Activated naive CD4-positive, alpha-beta T cell treated with anti-CD3 and anti-CD28 coated beads for 36 hours (primary cell): ENCODE measurements at places on chromosomes 7 and 10. TPM values are rescaled to one million over a fixed set of nuclear protein-coding genes. Genes with fewer than 3 reads are reported as not detected.

DNA sequence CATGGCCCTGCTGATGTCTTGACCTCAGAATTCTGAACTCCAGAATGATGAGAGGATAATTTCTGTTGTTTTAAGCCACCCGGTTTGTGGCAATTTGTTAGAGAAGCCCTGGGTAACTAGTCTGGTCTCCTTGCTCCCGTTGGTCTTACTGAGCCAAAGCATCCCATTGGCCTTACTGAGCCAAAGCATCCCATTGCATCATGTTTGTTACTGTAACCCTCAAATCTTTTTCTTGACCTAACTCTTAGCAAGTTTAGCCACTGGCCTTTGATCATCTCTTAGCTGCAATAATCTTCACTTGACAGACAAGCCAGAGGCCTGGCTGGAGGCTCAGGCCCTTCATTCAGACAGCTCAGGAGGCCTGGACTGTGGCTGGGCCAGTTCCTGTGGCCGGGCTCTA is 21.8 kb downstream of the TBXAS1 start:
- DNase-seq: no peak

GRCh38 chr10:116785282-116785681 is 42.9 kb upstream of the HSPA12A start:
- DNase-seq: no peak

- DNase-seq: no peak
Measured at GRCh38 chr7:134856691-134857090, 77.3 kb downstream of the CALD1 start.

The EN2 gene
- not detected for total RNA-seq

The AKR1C3 gene
- 0.47 TPM for total RNA-seq

- no peak for DNase-seq
Measured at GRCh38 chr7:5170251-5170650, 19.8 kb upstream of the WIPI2 start.

DNA sequence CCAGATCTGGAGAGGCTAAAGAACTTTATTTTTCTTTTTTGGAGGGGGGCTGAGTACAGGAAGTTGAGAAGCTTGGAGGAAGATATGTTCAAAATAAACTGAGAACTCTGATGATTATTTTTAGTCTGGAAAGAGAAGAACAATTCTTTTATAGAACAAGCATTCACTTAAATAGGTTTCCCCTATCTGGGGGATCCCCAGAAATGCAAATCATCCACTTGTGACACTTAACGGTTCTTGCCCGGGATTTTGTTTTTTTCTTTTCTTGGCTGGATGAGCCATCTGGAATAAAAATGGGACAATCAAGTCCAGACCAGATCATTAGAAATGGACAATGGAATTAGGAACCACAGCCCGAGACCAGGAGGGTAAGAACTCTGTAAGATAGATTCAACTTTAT is 95.9 kb upstream of the EGR2 start:
- DNase-seq: no peak

The HGF gene
- not detected for total RNA-seq

- DNase-seq: peak; percentile 25
Measured at GRCh38 chr7:151850491-151851124, 26.3 kb downstream of the PRKAG2 start.

The PDE6C gene
- not detected for total RNA-seq

DNA sequence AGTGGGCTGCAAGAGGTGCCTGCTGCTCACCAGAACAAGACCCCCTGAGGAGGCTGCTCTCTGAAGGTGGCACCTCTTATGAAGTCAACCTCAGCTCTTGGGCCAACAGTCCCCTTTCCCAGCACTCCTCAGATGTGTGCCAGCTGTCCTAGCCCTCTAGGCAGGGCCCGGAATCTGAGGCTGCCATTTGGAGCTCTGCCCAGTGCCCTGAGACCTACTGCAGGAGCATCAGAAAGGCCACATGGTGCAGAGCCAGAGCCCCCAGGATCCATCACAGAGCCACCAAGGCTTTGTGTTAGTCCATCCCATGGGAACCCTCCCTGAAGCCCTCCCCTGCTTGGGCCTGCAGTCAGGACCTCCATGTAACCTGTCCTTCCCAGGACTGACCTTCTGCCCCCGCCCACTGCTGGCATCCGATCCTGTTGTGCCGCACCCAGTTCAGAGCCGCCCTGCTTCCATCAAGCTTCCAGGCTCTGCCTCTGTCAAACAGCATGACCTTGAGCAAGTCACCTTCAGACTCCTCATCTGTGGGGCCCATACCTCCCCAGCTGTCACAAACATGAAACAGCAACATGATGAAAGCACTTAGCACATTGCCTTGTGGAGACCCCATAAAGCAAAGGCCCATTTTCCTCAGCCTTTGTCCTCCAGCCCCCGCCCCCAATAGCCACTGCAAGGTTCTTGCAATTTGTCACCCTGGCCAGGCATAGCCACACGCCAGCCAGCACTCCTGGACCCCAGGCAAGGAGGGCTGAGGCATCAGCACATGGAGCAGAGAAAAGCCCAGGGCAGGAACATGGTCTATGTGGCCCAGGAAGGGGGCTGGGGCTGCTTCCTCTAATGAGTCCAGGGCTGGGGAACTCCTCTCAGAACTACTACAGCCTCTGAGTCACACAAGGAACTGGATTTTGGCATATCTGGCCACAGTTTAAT is 51.7 kb downstream of the GRID1 start:
- no peak for DNase-seq

GRCh38 chr7:133771788-133772419 is 355.2 kb upstream of the LRGUK start:
- DNase-seq: no peak

DNA sequence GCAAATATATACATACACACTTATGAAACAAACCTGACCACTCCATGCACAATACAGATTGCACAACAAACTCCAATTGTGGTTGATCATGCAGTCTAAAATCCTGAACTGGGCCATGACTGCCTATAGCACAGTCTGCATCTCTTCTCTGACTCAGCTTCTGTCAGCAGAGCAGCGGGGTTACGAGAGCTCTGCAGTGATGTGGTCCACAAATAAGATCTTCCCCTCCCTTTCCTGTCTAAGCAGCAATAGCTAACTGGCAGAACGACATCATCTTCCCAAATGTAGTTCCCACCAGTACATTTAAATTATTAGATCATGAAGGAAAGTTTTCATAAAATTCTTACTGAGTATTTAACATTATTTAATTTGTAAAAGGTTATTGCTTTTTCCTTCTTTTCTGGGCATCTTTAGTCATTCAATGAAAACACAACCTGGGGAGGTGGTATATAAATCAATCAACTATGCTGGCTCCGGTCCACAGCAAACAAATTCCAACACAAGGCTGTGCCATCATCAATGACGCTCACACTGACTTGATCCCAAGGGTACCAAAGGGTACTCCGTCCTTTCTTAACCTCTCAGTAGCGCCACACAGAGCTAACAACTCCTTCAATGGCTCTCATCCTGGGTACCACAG is 17.1 kb downstream of the ARHGAP21 start:
- DNase-seq: peak; percentile 58

DNA sequence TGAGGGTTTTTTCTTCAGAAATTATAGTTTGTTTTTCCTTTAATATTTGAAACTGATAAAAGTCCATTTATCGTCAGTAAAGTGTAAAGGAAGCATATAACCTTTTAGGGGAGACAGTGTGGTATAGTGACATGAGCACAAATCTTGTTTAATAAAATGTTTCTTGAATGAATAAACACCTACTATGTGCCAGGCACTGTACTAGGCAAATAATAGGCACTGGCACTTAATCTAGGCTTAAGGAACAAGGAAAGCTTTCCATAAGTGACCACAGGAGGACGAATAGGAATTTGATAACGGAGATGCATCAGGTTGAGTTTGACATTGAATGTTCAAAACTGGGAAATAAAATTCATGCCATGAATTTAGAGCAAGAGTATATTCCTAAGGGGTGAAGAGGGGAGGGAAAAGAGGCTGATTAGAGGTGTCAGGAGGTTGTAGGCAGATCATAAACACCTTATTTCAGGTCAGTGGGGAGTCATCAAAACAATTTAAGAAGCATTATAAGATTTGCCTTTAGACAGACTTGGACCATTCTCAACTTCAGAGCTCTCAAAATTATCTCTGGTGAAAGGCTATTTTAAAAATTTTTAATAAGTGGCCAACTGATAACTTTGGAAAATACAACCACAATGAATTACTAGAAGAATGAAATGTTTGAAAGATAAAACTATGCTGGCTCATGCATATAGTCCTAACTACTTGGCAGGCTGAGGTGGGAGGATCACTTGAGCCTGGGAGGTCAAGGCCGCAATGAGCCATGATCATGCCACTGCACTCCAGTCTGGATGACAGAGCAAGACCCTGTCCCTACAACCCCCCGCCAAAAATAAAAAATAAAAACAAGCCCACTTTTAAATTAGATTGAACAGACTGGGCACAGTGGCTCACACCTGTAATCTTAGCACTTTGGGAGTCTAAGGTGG is 22.4 kb downstream of the RALA start:
- DNase-seq: no peak

GRCh38 chr10:132829403-132829802 is 43.5 kb upstream of the NKX6-2 start:
- DNase-seq: no peak

DNA sequence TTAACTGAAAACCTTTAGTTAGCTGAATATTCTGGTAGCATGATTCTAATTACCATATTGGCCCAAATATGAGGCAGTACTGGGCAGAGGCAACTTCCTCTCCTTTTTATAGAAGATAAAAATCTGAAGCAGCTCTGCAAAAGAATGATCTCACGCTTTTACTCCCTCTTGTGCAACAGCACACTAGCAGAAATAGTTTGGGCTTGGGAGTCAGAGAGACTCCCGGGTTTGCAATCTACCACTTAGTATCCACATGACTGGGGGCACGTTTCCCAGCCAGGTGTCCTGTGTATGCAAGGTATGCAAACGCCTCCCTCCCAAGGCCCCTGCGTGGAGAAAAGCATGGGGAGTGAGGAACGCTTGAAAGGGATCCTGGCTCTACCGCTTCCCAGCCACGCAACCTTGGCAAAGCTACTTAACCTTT is 47.2 kb upstream of the RHEB start:
- DNase-seq: no peak

GRCh38 chr10:122190176-122190943 is 80.7 kb upstream of the BTBD16 start:
- DNase-seq: no peak

The IKZF1 gene
- total RNA-seq: 226 TPM

The LIPK gene
- not detected for total RNA-seq

DNA sequence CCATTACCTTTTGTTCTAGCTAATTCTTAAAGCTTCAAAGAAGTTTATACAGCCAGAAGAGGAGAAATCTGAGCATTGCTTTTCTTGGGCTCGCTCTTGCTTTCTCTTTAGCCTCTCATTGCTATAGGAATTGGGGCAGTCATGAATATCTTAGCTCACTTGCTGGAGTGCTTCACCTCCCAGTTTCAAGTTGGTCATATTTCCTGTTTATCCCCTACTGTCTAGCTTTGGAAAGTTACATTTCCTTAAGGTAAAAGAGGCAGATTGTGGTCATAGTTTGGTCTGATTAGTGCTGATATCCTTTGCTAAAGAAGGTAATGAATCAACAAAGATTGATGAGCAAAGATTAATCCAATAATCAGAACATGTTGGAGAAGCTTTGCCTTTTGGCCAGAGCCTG is 77.7 kb upstream of the GLI3 start:
- DNase-seq: no peak

DNA sequence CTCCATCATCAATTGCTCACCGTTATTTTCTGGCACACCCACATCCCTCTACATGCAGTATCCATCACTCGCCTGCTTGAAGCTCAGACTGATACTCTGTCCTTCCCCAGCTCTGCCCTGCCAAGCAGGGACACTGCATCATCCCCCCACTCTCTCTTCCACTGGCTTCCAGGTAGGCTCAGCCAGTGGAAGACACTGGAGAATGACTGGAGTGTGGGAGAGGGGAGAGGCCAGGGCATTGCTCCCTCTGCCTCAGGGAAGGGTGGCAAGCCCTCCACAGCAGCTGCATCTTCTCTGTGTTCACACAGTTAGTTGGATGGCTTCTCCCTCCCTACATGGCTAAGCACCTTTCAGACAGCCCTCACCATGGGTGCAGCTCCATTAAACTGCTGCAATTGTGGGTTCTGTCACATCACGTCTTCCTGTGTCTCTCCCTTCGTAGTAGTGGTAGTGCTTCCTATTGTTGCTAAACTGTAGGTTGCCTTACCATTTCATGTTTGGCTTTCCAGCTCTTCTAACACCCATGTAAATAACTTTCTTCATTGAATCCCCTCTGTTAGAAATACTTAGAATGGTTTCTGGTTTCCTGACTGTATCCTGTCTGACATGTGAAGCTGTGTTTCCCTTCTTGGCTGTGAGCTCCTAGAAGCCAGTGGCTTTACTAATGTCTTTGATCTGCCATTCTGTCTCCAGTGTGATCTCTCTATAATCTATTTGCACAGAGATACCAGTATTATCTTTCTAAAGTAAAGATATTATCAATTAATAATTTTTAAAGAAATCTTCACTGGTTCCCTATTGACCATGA is 483.7 kb upstream of the LRRN3 start:
- no peak for DNase-seq

The LRRD1 gene
- total RNA-seq: not detected

- DNase-seq: no peak
Measured at GRCh38 chr10:63611078-63611477, 89.9 kb downstream of the REEP3 start.

The PODXL gene
- total RNA-seq: 0.98 TPM

DNA sequence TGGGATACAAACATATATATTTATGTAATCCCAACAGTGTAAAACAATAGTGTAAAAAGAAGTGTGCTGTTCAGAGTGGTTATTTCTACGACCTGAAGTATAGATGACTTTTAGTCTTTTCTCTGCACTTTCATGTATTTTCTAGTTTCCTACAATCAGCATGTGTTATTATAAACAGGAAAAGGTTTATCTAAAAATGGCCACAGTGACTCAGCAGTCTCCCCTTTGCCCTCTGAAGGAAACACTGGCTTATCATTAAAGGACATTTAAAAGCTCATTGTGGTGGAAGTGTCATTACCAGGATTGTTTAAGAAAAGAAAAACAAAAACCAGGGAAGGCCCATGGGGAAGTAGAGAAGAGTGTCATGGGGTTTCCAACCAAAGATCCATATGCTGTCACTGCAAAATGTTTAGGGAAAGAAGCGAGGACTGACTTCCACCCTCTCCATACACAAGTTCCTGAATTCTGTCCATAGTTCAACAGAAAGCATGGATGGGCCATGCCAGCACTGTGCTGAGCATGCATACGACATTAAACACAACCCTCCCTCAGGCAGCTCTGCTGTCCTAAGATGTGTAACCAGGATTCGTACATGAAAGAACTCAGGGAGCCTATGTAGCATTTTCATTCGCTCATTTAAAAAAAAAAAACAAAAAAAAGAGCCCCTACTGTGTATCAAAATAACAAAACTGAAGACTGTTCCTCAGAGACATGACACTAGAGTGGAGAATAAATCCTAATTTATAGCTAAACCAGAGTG is 10.2 kb downstream of the CYREN start:
- DNase-seq: peak; percentile 34

- no peak for DNase-seq
Measured at GRCh38 chr7:43700059-43700501, 29.2 kb downstream of the COA1 start.

DNA sequence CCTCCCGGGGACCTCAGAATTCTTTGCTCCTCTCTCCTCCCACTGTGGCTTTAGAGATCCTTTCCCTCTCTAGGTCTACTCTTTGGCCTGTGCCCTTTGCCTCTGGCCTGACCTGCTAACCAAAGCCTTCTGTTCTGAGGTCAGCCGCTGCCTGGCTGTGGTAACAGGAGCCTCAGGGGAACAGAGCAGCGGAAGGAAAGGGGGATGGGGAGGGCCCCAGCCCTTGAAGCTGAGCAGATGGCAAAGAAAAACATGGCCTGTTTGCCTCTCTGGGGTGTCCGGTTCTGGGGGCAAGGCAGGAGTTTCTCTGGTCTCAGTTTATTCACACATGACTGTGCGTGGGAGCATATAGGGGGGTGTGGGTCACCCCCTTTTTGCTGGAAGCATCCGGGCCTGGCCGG is 28.2 kb downstream of the COL26A1 start:
- peak; percentile 63 for DNase-seq
